ENCODE measurements at places on chromosomes 13 and 19. TPM values are rescaled to one million over a fixed set of nuclear protein-coding genes. Genes with fewer than 3 reads are reported as not detected.
A peak's percentile ranks its signal among the peaks of the same experiment; 100 is the strongest.

DNA sequence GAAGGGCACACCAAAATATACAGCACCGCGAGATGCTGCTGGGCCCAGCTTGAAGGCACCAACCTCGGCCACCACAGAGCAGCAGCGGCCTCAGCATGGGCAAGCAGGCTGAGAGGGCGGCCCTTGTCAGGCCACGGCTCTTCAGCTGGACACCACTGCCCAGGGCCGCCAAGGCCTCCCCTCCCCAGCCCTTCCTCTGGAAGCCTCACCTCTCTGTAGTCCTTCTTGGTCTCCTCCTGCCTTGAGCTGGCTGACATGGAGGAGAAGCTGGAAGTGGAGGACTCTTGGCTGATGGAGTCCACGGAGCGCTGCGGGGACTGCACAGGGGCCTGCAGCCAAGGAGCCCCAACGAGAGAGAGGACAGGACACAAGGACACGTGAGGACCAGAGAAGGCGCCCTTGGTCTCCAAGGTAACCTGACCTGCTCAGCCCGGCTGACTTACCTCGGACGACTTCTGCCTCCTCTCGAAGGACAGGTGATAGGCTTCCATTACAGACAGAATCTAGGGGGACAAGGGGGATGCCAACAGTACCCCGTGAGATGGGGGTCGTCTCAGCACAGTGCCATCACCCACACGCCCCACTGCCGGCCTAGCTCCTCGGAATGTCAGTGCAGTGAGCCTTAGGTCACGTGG, 38.2 kb downstream of the PDCD5 start:
- no peak for DNase-seq

Gene TMEM145
- total RNA-seq, result 0.94 TPM

DNA sequence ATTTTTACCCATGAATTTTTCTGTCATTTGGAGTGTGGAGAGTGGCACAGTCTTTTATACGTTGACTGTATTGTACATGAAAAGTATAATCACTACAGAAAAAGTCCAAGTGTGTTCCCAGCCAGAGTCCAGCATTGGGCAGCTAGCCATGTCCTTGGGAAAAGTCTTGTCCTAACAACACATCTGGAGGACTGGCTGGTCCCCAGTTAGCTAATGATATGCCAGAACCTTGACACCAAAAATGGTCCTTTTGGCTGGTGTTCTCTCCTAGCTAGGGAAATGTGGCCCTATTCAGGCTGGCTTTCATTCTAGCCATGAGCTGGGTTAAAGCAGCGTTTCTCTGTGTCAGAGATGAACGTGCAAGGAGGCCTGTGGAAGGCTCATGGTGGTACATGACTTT, 98.9 kb downstream of the ESD start:
- DNase-seq, result no peak

- no peak for DNase-seq
Measured at GRCh38 chr13:111365149-111366005, 44.9 kb downstream of the TEX29 start.

DNA sequence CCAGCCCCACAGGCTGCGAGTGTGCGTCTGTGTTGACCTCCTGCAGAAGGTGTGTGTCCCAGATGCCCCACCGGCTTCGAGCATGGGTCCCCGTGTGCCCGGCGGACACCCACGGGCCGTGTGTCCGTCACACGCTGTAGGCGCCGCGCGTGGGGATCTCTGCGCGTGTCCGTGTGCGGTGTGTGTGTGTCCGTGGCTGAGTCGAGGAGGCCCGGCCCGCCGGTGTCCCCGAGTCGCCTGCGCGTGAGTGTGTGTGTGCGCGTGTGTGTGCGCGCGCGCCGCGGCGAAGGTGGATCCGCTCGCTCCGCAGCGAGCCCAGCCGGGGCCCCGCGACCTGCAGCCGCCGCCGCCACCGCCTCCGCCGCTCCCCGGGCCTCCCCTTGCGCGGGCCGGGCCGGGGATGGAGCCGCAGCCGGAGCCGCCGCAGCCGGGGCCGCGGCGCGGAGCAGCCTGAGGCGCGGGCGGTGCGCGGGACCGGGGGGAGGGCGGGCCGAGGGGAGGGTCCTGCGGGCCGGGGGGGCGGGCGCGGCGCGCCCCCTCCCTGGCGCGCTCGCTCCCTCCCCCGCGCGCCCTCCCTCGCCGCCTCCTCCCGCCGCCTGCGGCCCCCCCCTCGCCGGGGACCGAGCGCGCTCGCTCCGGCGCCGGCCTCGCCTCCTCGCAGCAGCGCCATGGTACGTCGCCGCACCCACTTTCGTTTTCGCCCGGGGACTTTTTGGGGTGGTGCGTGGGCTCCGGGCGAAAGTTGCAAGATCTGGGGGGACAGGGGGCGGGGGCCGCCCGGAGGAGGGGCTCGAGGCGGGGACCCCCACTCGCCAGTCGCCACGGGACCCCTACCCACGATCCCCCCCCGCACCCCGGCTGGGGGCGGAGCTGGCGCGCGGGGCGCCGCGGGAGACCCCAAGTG, 7.1 kb upstream of the NFIC start:
- peak; percentile 75 for DNase-seq

DNA sequence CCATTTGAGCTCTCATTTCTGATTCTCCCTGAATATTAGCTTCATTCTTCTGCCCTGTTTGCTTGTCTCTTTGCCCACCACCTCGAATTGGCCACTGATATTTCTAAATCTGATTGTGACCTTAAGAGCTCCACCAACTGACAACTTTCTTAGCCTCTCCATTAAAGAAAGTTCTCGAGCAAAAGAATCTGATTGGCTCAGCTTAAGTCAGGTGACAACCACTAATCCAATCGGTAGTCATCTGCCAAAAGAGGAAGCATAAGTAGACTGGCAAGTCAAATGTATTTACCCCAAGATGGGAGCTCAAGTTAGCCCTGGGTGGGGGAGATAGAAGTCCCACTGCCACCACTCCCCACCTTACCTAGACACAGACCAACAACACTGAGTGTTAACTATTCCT, 41.5 kb downstream of the NOTCH3 start:
- DNase-seq, result no peak
